ENCODE measurements at places on chromosomes 12 and 14.

GRCh38 chr12:56616925-56617324 lies 13.2 kb downstream of the BAZ2A start:
- no peak overlapping the region for H3K4me3 ChIP-seq
- no peaks in the 10 kb centered on the region for H3K27me3 ChIP-seq

DNA sequence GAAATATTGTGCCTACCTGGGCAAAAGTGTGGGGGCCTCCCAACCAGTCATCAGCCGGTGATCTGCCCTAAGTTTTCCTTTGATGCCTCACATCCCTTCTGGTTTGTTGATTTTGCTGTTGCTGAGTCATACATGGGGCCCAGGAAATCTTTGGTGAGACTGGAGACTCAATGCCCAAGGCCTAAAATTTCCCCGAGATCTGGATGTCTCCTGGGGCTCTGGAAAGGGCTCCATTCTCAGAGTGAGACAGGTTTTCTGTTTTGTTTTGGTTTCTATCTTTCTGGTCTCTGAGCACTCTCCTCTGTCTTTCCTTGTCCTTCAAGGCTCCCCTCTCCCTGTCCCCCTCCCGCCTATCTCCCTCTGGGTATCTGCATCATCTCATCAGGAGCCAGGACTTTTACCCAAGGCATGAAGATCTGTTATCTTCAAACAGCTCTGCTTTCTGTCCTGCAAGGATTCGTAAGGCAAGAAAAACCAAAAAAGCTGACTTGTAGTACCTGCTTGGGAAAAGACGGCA lies 152.8 kb upstream of the MAX start:
- peak overlapping the region; percentile 10 for H3K27ac ChIP-seq
- no peak for DNase-seq
- no peaks in the 10 kb centered on the region for H3K27me3 ChIP-seq

DNA sequence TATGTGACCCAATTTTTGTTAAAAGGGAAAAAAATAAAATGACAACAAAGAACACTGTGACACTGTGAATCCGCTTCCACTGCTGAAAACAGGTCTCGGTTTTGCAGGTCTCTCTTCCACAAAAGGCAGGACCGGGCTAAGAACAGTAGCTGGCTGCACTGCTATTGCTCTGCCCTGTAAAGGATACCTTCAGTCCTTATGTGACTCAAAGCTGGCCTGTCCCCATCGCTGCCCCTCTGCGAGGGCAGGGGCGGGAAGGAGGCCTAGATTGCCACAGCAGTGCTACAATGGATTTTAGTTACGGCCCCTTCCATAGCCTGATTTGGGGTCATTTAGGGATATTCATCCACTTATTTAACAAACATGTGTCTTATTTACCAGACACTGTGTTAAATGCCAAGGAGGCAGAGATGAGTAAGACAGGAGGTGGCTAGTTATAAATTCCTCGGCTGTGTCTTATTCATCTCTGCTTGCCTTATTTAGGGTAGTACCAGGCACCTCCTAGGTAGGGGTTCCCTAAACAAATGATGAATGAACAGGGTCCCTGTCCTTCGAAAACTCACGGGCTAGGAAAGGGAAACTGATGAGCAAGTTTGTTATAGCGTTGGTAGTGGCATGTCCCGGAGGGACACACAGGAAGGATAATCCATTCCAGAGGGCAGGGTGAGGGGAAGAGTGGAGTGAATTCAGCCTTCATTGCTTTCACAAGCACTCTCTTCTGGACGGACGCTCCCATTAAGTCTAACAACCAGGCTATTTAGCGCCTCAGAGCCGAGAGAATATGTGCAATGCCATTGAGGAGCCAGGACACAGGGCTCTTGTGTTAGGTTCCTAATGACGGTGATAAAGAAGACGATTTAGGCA lies 73.3 kb downstream of the EID3 start:
- no peaks in the 10 kb centered on the region for H3K27me3 ChIP-seq
- H3K27ac ChIP-seq = no peak overlapping the region
- no peaks in the 10 kb centered on the region for H3K36me3 ChIP-seq
- H3K4me3 ChIP-seq = no peak overlapping the region
- H3K4me1 ChIP-seq = peaks cover 7% of the 10 kb centered on the region
- no peak for DNase-seq

- H3K4me1 ChIP-seq = peaks cover 29% of the 10 kb centered on the region
- H3K36me3 ChIP-seq = no peaks in the 10 kb centered on the region
- DNase-seq = no peak
- H3K27ac ChIP-seq = no peak overlapping the region
- H3K27me3 ChIP-seq = no peaks in the 10 kb centered on the region
- H3K4me3 ChIP-seq = no peak overlapping the region
Observed at GRCh38 chr12:71980538-71980937, 41.9 kb downstream of the TPH2 start.

- no peaks in the 10 kb centered on the region for H3K27me3 ChIP-seq
- H3K4me1 ChIP-seq = no peaks in the 10 kb centered on the region
- H3K4me3 ChIP-seq = no peak overlapping the region
- DNase-seq = peak; percentile 62
Observed at GRCh38 chr14:97138801-97139200, 341.6 kb downstream of the VRK1 start.
